ENCODE measurements at places on chromosomes 4 and X.

- peak; percentile 56 for DNase-seq
Measured at GRCh38 chr4:157072002-157072401, 3.9 kb upstream of the GLRB start.

GRCh38 chr4:150332961-150333360, 249.0 kb upstream of the MAB21L2 start:
- DNase-seq, result no peak

- DNase-seq, result no peak
Measured at GRCh38 chr4:151043803-151044515, 28.9 kb upstream of the LRBA start.

GRCh38 chrX:85378461-85378860, 1.0 kb downstream of the POF1B start:
- DNase-seq, result no peak

DNA sequence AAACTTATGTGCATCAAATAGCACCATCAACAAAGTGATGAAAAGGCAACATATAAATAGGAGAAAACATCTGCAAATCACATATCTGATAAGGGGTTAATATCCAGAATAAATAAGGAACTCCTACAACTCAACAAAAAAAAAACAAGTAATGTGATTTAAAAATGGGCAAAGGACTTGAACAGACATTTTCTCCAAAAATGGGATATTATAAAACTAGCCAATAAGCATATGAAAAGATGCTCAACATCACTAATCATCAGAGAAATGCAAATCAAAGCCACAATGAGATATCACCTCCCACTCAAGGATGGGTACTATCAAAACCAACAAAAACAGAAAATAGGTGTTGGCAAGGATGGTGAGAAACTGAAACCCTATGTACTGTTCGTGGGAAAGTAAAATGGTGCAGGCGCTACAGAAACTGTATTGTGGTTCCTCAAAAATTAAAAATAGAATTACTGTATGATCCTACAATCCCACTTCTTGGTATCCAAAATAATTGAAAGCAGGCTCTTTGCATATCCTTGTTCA, 2.4 kb downstream of the DNAJB14 start:
- DNase-seq, result no peak

- no peak for DNase-seq
Measured at GRCh38 chrX:131951166-131951565, 71.9 kb upstream of the STK26 start.

- DNase-seq, result no peak
Measured at GRCh38 chr4:183099537-183100297, 660 bp downstream of the WWC2 start.

GRCh38 chr4:52172166-52172565, 121.1 kb downstream of the SPATA18 start:
- DNase-seq, result no peak

DNA sequence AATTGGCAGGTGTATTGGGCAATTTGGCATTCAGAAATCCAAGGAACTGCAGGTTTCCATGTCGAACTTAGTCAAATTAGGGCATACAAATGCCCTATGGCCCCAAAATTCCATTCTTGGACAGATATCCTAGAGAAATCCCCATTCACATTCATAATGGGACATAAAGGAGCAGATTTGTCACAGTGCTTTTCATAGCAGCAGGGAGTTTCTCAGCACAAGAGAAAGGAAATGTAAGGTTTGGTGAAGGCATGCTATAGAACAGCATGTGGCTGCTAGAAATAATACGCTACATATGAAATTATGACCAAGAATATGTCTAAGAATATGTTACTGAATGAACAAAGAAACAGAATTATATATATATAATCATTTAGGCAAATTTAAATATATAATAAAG, 437.5 kb upstream of the BOD1L1 start:
- DNase-seq, result no peak

DNA sequence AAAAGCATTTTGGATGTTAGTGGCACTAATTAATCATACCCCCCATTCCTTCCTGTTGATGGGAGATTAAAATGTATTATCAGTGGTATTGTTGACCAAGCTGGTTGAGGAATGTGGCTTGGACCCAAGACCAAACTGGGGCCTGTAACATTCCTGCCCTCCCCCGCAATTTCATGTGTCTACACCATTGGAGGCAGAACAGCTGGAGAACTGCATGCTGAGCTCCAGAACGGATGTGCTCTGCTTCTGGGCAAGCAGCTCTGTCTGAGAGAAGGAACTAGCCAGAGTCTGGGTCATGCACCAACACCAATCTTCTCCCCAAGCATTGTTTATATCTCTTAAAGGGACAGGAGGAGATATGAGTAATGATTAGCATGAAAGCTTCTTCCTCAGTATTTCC, 185.5 kb downstream of the CEP135 start:
- no peak for DNase-seq

GRCh38 chr4:175297965-175298565, 379.9 kb downstream of the ADAM29 start:
- no peak for DNase-seq

DNA sequence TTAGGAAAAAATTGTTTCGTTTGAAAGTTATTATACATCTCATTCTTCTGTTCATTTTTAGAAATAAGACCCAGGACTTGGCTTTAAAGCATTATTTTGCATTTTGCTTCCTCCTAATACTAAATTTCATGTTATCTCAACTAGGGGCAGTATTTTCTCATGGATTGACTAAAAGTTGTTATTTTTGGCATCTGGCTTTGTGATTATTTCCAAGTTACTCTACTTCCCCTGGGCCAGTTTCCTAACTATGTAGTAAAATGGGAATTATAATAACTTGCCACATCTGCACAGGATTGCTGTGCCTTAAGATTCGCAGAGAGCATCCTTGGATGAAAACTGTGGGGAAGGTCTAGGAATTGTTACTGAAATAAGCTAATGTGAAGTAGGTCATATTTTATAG, 3.0 kb downstream of the RBPJ start:
- DNase-seq, result no peak

DNA sequence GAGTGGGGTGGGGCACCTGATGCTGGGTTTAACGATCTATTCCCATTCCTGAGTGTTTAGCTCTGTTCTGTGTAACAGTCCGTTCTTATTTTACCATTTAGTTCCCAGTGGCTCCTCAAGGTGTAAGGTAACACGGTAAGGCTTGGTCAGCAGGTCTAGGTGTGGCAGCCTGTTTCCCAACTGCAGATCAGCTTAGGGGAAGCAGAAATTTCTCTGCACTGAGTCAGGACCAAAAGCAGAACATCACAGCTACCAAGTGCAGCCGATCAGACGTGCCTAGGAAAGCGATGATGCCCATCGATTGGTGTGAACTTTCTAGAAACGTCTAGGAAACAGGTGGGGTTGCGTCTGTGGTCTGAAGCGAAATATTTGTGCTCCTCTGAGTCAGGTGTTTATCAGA, 240.1 kb downstream of the STIM2 start:
- no peak for DNase-seq

GRCh38 chr4:96145601-96146000, 305.7 kb downstream of the PDHA2 start:
- DNase-seq, result no peak

DNA sequence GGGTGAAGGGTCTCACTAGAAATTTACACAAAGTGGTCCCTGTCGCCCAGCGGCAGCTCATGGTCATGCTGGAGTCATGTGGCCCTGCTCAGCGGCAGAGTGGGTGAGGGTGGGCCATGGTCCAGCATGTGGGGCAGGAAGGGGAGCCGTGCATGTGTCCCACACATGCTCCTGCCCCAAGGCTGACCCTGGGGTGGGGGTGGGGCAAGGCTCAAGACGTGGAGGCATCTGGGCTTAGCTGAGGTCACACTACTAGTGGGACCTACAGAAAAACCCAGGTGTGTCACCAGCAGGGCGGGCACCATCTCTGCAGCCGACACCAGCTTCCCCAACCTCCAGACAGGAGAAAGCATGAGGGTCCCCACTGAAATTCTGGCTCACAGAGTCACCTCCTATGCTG, 42.4 kb downstream of the EVC start:
- no peak for DNase-seq

DNA sequence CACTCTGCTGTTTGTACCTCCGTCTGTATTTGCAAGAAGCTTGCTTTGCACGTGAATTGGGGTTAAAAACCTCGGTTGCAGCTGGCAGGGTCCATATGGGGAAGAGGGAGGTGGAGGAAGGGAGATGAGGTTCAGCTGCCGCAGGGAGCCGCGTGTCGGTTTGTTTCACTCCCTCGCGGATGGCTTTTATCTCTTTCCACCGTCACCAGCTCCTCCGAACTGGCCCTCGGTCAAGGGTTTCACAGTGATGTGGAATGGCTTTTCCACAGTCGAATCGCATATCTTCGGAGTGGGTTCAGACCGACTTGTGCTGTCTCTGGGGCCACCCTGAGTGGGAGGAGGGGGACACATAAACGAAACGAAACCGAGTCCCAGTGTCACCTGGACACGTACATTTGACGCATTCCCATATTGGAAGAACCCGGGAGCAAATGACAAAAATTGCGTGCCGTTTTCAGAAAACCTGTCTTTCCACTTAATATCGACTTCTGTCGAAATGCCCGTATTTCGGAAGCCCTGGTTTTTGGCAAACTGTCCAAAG, 929 bp downstream of the ZBTB33 start:
- peak; percentile 12 for DNase-seq

GRCh38 chr4:137156807-137157206, 375.5 kb downstream of the PCDH18 start:
- no peak for DNase-seq

GRCh38 chr4:27184508-27185155, 324.0 kb downstream of the STIM2 start:
- DNase-seq, result peak; percentile 41

- DNase-seq, result no peak
Measured at GRCh38 chr4:171817026-171817425, 3.8 kb downstream of the GALNTL6 start.

DNA sequence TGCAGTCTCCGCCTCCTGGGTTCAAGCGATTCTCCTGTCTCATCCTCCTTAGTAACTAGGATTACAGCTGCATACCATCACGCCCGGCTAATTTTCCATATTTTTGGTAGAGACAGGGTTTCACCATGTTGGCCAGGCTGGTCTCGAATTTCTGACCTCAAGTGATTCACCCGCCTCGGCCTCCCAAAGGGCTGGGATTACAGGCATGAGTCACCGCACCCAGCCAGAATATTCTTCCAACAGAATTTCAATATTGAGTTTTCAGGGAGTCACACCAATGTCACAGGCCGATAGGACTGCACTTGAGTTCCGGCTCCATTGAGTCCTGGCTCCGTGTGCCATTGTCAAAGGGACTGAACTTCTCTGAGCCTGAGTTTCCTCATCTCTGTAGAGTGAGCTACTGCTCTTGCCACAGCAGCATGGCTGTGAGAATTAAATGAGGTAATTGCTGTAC, 82.9 kb downstream of the CLCN4 start:
- no peak for DNase-seq

DNA sequence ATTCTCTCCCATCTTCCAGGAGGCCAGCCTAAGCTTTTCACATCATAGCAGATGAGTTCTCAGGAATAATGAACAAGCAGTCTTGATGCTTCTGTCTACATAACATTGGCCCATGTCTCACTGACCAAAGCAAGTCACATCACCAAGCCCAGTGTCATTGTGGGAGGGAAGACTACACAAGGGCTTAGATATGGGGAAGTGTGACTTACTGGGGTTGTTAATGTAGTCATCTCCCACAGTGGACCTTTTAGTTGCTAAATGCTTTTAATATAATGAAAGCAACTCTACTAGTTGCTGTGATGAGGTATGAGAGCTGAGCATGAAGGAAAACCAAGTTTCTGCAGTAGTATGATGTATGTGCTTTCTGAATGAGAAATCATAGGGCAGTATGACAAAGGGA, 40.5 kb downstream of the TSPAN7 start:
- no peak for DNase-seq

DNA sequence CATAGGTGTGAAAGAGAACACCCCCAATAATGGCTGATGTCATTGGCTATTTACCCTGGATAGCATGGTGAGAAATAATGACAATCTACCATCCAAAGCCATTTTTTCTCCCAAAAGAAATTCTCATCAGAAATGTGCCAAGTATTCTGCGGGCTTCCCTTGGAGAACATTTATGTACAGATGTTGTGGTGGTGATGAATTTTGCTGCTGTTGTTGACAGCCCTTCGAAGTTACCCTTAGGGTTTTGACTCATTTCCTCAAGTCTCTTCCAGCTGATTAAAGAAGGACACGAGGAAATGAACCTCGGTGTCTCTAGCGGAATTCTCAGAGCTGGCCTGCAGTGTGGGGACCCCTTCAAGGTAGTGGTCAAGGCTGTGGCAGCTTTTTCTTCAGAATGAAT, 3.4 kb downstream of the KIT start:
- peak; percentile 56 for DNase-seq

- DNase-seq, result no peak
Measured at GRCh38 chr4:150436598-150437370, 145.2 kb upstream of the MAB21L2 start.

DNA sequence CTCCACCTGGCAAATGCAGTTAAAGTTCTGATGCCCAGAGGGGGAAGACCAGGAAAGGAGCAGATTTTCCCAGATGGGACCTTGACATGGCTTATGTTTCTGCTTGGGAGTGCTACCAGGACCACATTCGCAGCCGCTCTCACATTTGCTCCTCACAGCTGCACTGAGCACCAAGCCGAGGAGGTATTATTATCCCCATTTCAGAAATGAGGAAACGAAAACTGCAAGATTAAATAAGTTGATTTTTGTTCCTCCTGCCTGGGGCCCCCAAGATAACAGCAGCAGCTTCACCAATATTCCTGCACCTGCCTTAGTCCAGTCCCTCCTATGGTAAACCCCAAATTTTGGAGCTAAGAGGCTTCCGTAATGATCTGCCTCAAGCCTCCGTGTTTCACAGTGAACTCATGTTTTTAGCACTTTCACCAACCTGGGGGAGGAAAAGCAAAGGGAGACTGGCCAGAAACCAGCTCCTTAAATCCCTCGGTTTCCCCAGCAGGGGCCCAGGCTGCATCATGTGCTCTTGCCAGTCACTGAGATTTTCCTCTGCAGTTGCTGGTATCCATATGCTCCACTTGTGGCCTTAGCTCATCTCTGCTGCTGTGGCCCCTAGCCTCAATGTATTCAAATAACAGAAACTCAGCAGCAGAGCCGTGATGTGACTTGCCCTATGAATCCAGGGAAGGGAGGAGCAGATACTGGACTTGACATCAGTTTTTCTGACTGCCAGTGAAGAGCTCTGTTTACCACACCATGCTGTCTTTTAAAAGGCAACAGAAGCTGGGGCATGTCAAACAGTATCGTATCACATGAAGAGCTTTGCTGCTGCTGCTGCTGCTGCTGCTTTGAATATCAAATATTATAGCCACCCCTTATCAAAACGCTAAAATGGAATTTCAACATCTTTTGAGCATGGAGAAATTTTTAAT, 95.5 kb upstream of the KLHL13 start:
- DNase-seq, result no peak

GRCh38 chr4:120432301-120432860, 365.7 kb upstream of the MAD2L1 start:
- DNase-seq, result no peak
